Left renal pelvis (tissue), 4 donors: ENCODE measurements at places on chromosomes 5 and 9.
A peak's percentile ranks its signal among the peaks of the same experiment; 100 is the strongest.

DNA sequence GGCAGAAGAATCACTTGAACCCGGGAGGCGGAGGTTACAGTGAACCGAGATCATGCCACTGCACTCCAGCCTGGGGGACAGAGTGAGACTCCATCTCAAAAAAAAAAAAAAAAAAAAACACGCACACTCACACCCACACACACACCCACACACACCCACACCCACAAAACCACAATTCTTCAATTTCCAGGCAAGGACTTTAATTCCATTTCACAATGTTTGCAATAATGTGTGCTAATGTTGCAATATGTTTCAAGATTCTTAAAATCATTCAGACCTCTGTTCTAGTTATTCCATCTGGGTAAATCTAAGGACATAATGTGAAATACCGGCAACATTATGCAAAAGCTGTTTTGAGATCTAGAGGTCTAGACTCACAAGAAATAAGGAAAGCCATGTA lies 28.3 kb downstream of the CCDC69 start:
- DNase-seq, result no peak

DNA sequence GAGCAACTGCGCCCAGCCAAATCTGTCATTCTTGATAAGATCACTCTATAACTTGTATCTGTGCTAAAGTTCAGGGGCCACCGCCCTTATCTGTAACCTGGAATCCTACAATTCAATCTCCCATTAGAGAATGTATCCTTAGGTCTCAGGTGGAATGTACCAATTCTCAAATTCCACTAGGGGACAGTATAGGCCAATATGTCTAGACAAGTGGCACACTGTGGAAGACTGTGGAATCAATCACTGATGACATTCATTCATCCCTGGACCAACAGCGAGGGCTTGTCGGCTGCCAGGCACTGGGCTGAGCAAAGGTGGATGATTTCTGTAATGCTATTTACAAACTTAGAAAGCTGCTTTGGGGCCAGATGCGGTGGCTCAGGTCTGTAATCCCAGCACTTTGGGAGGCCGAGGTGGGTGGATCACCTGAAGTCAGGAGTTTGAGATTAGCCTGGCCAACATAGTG lies 28.7 kb upstream of the MEGF9 start:
- DNase-seq, result no peak

GRCh38 chr5:68279984-68280383 lies 64.4 kb downstream of the PIK3R1 start:
- no peak for DNase-seq

GRCh38 chr9:94809778-94810177 lies 83.3 kb downstream of the AOPEP start:
- no peak for DNase-seq

GRCh38 chr5:156473269-156473908 lies 146.4 kb downstream of the SGCD start:
- DNase-seq, result no peak

GRCh38 chr5:151097061-151097460 lies 16.2 kb upstream of the TNIP1 start:
- no peak for DNase-seq

DNA sequence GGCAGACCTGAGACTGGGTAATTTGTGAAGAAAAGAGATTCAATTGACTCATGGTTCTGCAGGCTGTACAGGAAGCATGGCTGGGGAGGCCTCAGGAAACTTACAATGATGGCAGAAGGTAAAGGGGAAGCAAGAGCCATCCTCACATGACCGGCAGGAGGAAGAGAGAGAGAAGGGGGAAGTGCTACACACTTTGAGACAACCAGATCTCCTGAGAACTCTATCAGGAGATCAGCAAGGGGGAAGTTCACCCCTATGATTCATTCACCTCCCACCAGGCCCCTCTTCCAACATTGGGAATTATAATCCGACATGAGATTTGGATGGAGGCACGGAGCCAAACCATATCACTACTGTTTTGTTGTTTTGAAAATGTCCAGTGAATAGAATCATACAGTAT lies 110.2 kb downstream of the DAPK1 start:
- no peak for DNase-seq

- DNase-seq, result peak; percentile 24
These were observed 212.0 kb downstream of the DEPDC1B start for GRCh38 chr5:60487885-60488442.

DNA sequence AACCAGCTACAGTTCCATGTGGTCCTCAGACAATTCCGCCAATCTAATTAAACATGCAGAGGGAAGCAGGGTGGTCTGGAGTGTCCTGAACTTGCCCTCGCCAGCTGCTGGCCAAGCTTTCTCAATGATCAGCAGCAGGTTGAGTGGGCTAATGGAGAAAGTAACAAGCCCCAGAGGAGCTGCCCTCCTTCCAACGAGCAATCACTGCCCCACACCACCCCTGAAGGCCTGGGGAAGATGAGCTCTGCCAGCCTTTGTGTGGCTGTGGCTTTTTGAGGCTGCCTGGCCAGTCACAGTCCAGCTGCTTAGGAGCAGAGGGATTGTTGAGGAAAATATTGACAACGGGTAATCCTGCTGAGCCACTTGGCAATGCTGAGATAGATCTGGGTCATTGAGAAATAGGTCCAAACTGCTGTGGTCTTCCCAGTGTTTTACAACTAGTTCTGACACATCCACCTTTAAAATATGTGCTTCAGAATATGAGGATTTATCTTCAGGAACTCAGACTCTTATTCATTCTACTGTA lies 107.3 kb downstream of the CD180 start:
- DNase-seq, result no peak

- no peak for DNase-seq
These were observed 60.4 kb downstream of the DAB2IP start for GRCh38 chr9:121711797-121712196.

- no peak for DNase-seq
These were observed 101.7 kb downstream of the GNA14 start for GRCh38 chr9:77546376-77546950.

- DNase-seq, result no peak
These were observed 114.5 kb downstream of the SLC25A46 start for GRCh38 chr5:110853267-110853666.

DNA sequence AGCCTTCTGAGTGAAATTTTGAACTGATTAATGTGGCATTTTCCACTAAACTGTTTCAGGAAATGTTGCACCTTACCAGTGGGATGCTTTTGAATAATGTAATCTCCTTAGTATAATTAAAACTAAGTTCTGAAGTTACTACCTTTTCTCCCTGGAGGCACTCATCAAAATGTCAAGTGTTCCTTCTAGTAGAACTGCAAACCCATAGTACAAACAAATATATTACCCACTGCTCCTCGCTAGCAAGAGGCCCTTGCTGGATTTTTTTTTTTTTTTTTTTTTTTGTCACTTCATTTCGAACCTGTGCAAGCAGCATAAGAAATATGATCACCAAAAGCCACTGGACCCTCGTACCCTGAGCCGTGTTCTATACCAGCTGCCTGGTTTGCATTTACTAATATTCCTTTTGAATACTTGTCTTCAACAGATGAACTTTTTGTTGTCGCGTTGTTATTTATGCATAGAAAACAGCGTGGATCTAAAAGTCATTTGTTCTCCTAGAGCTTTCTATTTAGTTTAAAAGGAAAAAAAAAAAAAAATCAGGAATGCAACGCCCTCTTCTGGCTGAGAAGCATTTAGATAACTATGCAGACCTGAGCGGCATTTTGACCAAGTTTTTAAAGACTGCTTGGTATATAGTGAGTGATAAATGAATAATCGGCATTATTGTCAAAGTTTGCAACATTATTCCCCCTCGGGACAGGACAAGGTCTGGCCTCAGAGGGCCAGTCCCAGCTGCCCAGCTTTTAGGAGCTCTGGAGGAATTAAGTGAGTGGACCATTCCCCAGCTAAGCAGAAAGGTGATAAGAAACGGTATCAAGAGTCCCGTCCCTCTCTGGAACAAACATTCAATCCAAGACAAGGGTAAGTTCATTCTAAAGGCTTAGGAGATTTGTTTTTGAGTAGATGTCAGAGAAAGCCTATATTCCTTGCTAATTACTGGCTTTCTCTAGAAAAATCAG lies 162.5 kb upstream of the KIF2A start:
- DNase-seq, result peak; percentile 27

GRCh38 chr9:20844916-20845315 lies 160.9 kb downstream of the FOCAD start:
- DNase-seq, result no peak

DNA sequence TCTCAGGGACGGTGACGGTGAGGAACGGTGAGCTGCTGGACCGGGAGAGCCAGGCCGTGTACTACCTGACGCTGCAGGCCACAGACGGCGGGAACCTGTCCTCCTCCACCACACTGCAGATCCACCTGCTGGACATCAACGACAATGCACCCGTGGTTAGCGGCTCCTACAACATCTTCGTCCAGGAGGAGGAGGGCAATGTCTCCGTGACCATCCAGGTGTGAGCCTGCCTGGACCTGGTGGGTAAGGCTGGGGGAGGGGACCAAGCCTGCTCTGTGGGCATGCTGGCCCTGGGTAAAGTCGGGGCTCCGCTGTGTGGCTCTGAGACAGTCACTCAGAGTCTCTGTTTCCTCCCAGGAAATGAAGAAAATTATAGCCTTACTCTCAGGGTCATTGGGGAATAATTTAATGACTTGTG lies 29.3 kb downstream of the CDHR2 start:
- no peak for DNase-seq

- DNase-seq, result no peak
These were observed 18.6 kb downstream of the SLC6A7 start for GRCh38 chr5:150208187-150209098.

DNA sequence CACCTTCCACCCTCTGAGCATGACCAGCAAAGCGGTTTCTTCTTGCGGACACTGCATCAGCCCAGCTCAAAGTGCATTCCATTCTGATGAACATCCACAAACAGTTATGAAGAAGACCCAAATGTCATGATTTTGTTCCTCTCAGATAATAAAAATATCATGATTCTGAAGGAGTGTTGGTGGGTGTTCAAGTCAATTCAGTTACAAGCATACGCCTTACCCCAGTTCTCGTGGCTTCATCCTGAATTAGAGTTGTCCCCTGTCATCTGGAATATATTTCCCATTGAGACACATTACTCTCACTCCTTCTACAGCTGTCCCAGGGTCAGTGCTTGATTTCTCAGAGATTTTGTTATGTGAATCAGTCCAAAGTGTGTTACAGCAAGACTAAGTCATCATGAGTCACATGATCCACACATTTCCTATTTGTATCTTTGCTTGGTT lies 325.4 kb downstream of the RFX3 start:
- DNase-seq, result no peak

- no peak for DNase-seq
These were observed 10.0 kb downstream of the SLC2A8 start for GRCh38 chr9:127406799-127407491.

DNA sequence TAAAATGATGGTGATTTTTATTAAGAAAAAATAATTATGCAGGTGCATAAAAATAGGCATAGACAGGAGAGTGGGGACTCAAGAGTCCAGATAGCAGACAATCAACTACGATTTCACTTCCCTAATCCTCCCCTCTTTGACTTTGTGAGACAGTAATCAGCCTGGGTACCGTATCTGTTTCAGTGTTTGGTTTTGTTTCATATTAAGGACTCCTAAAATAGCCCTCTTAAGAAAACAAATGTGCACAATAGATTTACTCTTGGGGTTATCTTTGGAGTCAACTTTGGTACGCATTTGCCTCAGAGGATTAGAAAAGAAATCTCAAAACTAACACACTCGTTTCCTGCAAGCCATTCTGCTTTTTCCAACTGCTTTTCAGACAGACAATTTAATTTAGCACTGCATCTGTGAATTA lies 96.3 kb downstream of the ZNF608 start:
- no peak for DNase-seq

GRCh38 chr5:125928663-125929062 lies 494.5 kb upstream of the GRAMD2B start:
- no peak for DNase-seq

GRCh38 chr9:107727086-107727780 lies 237.7 kb upstream of the KLF4 start:
- no peak for DNase-seq

DNA sequence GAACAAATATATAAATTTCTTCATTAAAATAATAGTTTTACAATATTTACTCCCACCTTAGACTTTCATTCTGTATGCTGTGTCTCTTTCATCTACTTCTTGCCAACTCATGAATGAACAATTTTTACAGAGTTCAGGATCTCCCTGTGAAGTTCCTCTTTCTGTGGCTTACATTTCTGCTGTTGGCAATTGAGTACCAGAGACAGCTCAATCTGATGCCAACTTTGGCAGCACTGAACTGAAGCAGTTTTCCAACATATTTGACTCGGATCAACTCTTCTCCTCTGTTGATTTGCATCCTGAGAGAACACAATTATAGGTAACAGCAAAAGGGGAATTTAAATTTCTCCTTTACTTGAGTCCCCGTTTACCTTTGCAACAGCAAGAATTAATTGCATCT lies 1262.2 kb downstream of the EFNA5 start:
- DNase-seq, result no peak

DNA sequence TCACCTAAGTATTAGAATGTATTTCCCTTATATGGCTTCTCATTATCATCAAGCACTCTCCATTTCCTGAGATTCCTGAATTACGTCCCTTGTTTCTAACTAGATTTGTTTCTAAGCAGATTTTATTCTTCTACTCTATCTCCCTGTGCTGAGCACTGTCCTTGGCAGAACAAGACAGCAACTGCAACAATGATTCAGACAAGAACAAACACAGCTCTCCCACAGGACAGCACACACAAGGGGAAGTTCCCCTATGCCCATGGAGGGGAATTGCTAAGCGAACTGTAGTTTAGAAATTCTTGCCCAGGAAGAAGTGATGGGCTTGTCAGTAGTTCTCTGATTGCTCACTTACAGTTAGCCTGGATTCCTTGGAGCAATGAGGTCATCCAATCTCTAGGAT lies 759.9 kb downstream of the DTWD2 start:
- DNase-seq, result no peak

DNA sequence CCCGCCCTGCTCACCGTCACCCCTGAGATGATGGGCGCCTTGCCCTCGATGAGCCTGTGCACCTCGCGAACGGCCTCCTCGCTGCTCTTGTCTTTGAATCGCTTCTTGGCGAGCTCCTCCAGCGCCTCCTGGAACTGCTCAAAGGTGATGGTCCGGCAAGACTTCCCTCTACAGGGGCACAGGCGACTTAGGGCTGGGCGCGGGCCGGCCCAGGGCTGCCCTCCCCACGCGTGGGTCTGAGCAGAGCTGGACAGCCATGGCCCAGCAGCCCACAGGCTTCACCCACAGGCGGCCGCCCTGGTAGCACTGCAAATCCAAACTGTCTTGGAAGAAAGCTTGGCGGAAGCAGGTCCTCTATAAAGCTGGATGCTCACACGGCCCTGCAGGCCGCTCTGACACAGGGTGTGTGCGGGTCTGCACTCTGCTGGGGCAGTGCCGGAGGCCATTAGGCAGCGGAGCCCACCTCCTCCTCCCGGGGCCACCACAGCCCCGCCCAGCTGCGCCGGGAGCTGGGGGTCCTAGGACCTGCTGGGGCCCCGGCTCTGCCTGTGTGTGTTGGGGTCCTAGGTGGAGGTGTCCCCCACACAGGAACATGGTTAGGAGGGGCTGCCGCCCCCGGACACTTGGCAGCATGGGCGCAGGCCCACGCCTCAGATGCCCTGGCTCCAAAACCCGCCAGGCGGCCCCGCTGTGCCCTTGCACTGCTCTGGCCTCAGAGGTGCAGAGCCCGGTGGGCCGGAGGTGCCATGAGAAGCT lies 27.0 kb downstream of the TPPP start:
- no peak for DNase-seq
